ENCODE measurements at places on chromosomes 2 and 18.

GRCh38 chr2:162277381-162277780 lies 34.1 kb upstream of the FAP start:
- DNase-seq, result no peak
- no peaks in the 10 kb centered on the region for H3K4me1 ChIP-seq
- no peak overlapping the region for H3K27ac ChIP-seq
- no peaks in the 10 kb centered on the region for H3K27me3 ChIP-seq
- no peak overlapping the region for H3K4me3 ChIP-seq

DNA sequence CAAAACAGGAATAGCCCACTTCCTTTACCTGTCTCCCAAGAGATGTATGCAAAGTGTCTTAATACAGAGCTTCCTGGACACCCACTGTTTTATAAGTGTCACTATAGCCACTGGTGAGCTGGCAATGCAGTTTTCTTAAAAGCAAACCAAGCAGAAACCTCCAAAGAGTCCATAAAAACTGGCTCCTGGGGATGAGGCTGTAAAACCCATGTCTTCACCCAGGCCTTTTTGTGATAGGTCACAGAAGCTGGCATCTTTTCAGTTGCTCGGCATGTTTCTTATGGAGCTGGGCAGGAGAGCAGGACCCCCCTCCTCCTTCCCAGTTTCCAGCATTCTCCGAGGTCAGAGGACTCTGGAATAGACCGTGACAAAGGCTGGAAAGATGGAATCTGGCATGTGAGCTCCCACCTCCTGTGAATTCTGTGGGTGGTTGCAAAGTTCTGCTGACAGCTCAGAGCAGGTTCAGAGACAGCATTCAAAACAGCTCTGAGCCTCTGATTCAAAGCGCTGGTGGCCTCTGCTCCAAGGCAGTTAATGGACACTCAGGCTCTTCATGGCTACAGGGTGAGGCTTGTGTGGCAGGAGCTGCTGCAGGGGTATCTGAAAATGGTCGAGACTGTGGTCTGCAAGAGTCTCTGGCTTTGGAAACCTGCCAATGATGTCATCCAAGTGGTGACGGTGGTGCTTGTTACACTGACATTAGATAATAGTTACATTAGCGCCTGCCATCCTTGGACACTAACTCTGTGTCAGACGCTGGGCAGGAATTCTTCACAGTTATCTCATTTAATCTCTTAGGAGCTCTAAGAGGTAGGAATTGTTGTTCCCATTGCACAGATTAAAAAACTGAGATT lies 283.4 kb downstream of the CLIP4 start:
- peaks cover 7% of the 10 kb centered on the region for H3K27me3 ChIP-seq
- peak; percentile 89 for DNase-seq
- H3K4me1 ChIP-seq, result peaks cover 38% of the 10 kb centered on the region
- no peaks in the 10 kb centered on the region for H3K36me3 ChIP-seq

GRCh38 chr2:161379740-161380139 lies 36.4 kb upstream of the TBR1 start:
- H3K27me3 ChIP-seq, result no peaks in the 10 kb centered on the region
- H3K36me3 ChIP-seq, result peaks cover 12% of the 10 kb centered on the region
- H3K4me1 ChIP-seq, result peaks cover 1% of the 10 kb centered on the region
- no peak overlapping the region for H3K4me3 ChIP-seq

- no peak overlapping the region for H3K27ac ChIP-seq
- H3K4me1 ChIP-seq, result no peaks in the 10 kb centered on the region
- H3K36me3 ChIP-seq, result no peaks in the 10 kb centered on the region
- no peak for DNase-seq
These were observed 769.0 kb upstream of the ZEB2 start for GRCh38 chr2:145288650-145289496.

DNA sequence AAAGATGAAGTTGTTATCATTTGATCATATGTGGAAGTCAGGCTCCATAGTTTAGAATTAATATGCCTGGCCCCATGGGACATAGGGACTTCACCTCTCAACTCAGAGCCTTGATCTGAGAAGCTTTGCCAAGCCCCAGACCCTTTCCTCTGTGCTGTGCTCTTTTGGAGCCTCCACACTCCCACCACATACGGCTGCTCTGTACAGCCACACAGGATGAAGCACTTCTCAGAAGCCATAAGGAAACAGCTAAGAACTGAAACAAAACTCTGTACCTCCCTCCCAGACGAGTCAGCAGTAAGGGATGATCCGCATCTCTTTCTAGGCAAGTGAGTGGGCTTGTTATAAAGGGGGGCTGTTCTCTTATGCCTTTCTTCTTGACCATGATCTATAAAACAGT lies 66.5 kb downstream of the CAB39 start:
- H3K27me3 ChIP-seq, result no peaks in the 10 kb centered on the region
- DNase-seq, result no peak
- no peaks in the 10 kb centered on the region for H3K36me3 ChIP-seq
- H3K27ac ChIP-seq, result no peak overlapping the region

GRCh38 chr18:41905786-41906527 lies 49.1 kb upstream of the PIK3C3 start:
- no peaks in the 10 kb centered on the region for H3K27me3 ChIP-seq
- H3K27ac ChIP-seq, result no peak overlapping the region
- H3K36me3 ChIP-seq, result no peaks in the 10 kb centered on the region
- H3K4me1 ChIP-seq, result no peaks in the 10 kb centered on the region

DNA sequence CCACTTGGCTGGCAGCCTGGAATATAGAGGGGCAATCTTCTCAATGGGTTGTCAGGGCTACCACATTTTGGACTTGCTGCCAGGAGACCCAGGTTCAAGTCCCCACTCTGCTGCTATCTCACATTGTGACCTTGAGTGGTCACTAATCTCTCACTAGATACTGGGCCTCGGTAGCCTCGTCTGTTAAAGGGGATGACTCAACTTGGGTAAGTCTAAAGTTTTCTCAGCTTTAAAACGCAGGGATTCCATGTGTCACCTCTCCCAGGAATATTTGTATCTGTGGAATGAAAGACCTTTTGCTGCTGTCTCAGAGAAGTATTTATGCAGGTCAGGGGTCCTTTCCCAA lies 86.3 kb downstream of the SEMA4F start:
- H3K27ac ChIP-seq, result no peak overlapping the region
- no peak overlapping the region for H3K4me3 ChIP-seq
- H3K27me3 ChIP-seq, result no peaks in the 10 kb centered on the region

DNA sequence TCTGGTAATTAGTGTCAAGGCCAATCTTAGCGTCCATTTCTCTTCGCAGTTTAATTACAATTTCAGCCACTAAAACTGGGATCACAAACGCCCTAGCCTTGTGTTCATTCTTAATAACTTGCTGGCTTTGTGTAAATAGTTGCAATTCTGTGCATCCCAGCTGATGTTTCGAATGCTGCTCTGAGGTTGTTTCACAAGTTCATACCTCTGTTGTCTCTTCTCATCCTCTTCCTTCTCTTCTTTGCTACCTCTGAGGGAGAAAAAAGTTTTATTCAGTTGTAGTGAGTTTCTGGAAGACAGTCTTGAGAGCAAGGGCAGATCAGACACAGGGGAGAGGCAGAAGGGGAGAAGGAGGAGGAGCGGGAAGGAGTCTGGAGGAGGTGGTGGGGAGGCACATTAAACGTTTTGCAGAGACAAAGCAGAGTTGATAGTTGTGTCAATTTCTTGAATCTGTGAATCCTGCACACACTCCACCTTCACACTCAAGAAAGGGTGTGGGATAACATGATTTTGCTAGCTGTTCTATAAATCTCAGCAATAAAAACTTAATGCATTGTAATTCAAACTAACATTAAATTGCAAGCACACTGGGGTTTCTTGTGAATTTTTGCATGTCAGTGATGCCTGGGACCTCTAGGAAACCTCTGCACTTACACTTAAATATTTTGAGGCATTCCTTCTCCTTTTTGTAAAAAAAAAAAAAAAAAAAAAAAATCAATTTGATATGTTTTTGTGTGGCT lies 6.8 kb downstream of the MEIS1 start:
- peak overlapping the region; percentile 59 for H3K4me3 ChIP-seq
- H3K27me3 ChIP-seq, result no peaks in the 10 kb centered on the region
- peaks cover 36% of the 10 kb centered on the region for H3K4me1 ChIP-seq
- peaks cover 87% of the 10 kb centered on the region for H3K36me3 ChIP-seq
- DNase-seq, result no peak

DNA sequence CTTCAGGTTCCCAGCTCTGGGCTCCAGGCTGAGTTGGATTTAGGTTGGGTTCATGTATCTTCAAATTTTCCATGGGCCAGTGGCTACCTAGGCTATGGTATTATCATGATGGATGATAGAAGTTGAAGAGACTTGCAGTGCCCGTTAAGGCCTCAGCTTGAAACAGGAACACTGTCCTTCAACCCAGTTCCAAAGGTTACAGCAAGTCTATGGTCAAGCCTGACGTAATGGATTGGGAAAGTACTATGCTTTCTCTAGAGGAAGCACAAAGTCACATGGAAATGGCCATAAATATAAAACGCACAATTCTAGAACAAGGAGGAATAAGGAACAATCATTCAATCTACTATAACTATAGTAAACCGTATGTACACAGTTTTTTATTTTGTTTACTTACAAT lies 593.2 kb downstream of the ZEB2 start:
- DNase-seq, result no peak
- H3K4me3 ChIP-seq, result no peak overlapping the region
- no peak overlapping the region for H3K27ac ChIP-seq
- no peaks in the 10 kb centered on the region for H3K27me3 ChIP-seq
